Activated T-cell treated with anti-CD3 and anti-CD28 coated beads, Interleukin-2, amount 50 U/mL, for 1 hour (primary cell): ENCODE measurements at places on chromosomes 6 and 20.

DNA sequence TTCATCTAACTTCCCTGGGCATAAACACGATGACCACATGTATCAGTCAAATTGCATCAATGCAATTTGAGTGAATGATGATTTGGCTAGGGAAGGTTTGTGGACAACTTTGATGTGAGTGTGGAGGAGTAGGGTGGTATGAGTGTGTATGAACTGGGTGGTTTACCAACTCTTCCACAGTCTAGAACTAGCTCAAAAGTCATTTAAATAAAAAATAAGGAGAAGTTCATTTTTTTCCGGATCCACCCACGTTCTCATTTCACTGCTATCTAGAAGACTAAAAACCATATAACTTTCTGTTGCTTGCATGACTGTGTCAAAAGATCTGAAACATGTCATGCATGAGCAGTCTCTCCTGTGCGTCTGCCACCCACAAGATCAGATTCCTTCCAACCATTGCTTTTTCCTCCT is 23.6 kb downstream of the SLC35D3 start:
- no peak for DNase-seq

DNA sequence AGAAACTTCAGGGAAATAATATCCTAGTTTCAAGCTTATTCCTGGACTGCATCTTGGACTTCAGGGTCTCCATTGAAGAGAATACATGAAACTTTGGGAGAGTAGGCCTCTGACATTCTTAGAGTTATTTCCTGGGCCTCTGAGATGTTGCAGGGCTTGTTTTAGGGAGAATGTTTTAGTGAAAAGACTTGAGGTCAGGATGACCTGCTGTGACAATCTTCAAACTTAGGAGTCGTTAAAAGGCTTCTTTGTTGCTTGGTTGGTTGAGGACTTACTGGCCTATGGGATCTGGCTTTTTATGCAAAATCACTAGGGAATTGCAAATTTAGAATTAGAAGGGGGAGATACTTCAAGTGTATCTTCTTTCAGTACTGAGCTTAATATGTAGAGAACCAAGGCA is 613.2 kb upstream of the FLRT3 start:
- no peak for DNase-seq

- DNase-seq: no peak
These were observed 3.9 kb upstream of the EDEM2 start for GRCh38 chr20:35150846-35151579.

GRCh38 chr6:109006818-109007217 is 87.8 kb downstream of the SESN1 start:
- no peak for DNase-seq

- DNase-seq: no peak
These were observed 6.4 kb downstream of the FUCA2 start for GRCh38 chr6:143505111-143505510.

- DNase-seq: no peak
These were observed 669 bp upstream of the TMEM30A start for GRCh38 chr6:75285283-75285639.

DNA sequence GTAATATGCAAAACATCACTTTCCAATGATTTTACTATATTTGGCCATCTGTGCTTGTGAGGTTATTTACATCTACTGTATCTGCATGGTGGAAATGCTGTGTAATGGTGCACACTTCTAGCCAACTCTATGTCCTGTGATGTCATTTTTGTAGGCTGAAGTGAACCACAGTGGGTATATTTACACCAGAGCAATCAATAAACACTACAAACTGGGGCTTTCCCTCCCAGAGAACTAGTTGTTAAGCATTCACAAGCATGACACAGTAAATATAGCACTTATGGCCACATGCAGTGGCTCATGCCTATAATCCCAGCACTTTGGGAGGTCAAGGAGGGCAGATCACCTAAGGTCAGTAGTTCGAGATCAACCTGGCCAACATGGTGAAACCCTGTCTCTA is 4.9 kb downstream of the SLC22A2 start:
- no peak for DNase-seq

DNA sequence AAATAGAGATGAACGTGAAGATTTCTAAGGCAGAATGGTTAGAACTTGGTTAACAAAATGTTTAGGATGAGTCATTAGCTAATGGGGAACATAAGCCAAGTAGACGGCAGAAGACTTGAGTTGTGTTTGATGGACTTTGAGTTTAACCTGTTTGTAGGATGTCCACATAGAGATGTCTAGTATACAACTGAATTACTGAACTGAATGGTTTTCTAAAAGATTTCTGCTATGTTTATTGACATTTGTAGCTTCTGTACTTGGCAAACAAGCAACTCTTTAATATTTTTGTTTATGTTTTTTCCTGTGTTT is 54.5 kb upstream of the DYNLRB1 start:
- no peak for DNase-seq

GRCh38 chr6:66662196-66662595 is 955.2 kb upstream of the EYS start:
- DNase-seq: no peak

- DNase-seq: no peak
These were observed 201.0 kb upstream of the EYS start for GRCh38 chr6:65908065-65908464.

DNA sequence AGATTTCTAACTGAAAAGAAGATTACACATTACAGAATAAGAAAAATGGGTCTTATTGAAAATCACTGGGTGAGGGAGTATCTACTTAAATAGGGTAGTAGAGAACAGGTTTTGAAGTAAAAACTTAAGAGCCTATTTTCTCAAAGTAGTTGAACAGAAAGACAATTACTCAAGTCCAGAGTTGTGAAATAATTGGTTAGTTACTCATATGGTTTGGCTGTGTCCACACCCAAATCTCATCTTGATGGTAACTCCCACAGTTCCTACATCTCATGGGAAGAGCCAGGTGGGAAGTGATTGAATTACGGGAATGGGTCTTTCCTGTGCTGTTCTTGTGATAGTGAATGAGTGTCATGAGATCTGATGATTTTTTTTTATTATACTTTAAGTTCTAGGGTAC is 1035.3 kb upstream of the GJE1 start:
- no peak for DNase-seq

- no peak for DNase-seq
These were observed 1380.6 kb upstream of the DEFB115 start for GRCh38 chr20:29876911-29877285.

GRCh38 chr6:45933855-45934254 is 81.8 kb downstream of the CLIC5 start:
- no peak for DNase-seq

- DNase-seq: no peak
These were observed 3.2 kb downstream of the DEFB125 start for GRCh38 chr20:90651-91050.

- no peak for DNase-seq
These were observed 35.5 kb upstream of the ADTRP start for GRCh38 chr6:11814106-11814505.

DNA sequence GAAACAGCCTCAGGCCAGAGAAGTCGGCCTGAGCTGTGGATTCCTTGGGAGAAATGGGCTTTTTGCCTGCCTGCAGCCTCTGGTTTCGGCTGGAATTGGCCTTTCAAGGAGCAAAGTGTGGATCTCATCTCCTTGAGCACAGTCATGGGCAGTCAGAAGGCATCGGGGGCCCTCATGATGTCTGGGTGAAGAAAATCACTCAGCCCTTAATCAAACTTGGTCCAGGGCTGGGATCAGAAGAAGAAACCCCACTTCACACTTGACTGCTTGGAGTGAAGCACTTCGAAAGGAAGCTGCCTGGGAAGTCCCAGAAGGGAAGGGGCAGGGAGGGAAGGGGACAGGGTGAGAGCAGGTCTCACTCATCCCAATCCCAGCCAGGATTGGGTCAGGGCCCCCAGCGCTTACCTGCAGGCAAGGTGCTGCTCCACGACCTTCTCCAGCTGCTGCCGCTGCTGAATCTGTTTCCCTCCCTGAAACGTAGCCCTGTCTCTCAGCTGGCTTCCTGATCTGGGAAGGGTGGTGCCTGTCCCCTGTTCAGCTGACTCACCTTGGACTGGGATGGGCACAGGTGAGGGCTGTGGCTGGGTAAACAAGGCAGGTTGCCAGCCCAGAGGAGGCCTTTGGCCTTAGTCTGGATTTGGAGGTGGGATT is at the start of gene SDCBP2:
SDCBP2 (minus strand) TSS at position 460 of the 651 bp plus-strand sequence. CDS start 8,723 bp downstream, outside the sequence.
- peak; percentile 17 for DNase-seq

- DNase-seq: no peak
These were observed 45.5 kb upstream of the AFDN start for GRCh38 chr6:167781066-167781767.

DNA sequence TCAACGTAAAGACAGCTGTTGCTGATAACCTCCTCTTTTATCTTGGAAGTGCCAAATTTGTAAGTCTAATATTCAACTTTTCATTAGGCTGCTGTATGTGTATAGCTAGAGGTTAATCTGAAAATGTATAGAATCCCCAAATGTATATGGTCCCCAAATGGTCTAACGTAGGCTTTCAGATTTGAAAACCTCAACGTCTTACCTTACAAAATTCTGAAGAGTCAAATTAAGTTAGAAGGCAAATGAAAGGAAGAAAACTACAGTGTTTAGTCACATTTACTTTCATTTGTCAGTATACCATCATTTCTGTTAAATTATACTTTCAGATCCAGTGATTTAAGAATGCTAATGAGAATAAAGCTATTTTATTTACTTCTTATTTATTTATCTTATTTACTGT is 256.9 kb downstream of the ARHGAP18 start:
- DNase-seq: no peak

DNA sequence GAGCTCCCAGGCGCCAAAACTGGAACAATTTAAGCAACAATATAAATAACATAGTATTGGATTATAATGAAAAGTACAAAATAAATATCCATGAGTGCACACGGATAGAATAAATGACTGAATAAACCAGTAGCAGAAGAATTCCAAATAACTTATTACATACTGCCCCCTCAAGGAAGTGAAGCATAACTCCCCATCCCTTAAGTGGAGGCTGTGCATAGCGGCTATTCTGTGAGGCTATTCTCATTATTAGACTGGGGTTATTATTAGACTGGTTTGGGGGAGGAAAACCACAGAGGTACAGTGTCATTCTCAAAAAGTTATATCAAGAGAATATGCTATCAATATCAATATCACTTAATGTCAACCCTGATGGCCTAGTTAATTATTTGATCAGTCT is 94.4 kb upstream of the SIRPA start:
- DNase-seq: no peak

DNA sequence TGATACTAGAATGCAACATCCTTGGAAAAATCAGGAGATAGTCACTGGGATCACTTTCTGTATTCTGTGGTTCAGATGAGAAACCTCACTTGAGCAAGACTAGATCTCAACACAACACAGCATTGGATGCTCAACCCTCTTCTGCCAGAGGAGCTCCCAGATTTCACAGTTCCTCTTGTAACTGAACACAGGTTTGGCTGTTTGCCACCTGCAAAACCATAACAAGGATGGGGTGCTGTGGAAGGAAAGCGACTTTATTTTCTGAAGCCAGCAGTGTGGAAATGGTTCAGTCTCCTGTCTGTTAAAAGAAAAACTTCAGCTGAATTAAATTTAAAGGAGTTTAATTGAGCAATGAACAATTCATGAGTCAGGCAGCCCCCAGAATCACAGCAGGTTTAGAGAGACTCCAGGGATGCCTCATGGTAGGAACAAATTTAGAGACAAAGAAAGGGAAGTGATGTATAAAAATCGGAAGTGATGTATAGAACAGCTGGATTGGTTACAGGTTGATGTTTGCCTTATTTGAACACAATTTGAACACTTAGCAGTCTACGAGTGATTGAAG is 149.9 kb upstream of the UST start:
- DNase-seq: no peak

- no peak for DNase-seq
These were observed 90.0 kb downstream of the PERP start for GRCh38 chr6:138017166-138017757.

DNA sequence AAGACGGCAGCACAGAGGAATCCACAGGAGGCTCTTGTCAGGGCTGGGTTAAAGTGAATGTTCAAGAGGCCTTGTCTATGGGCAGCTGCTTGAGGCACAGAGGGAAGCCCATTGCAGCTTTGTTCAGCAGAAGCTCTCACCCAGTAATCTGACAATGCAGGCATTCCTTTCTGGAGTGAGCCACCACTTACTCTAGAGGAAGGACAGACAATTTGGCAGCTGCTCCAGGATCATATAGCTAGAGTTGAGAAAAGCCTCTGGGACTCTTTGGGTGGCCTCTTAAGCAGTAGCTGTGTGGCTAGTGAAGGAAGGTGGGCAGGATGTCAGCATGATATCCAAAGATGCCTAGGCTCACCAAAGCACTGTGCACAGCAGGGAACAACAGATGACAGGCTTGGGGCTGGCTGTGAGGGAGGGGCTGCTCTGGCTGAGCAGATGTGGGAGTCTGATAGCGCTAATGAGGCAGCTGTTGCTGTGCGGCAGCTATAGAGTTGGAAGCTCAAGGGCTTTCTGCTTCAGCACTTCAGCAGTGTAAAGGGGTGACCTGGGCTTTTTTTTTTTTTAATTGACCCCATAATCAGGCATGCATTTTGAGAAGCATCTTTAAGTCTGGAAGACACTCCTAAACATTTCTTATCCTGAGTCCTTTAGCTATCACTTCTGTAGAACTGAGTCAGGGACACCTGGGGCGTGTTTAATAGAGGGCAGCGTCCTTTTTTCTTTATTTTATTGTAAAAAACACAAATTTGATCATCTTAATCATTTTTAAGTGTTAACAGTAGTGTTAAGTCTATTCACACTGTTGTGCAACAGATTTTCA is 27.2 kb downstream of the CMTR1 start:
- no peak for DNase-seq

DNA sequence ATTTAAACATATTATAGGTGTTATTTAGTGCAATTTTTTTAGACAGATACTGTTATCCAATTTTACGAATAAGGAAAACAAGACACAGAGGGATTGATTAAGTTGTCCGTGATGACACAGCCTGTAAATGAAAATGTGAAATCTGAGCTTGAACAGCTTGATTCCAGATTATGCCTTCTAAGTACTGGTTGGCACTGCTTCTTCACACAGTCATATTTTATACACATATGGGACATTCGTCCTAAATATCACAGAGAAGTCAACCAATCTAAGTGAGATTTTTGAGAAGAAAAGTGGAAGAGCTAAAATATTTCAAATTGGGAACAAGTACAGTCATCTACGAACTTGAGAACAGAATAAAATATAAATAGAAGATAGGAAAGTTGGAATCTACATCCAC is 756.3 kb downstream of the BCKDHB start:
- DNase-seq: no peak

- DNase-seq: no peak
These were observed 864 bp upstream of the PKIG start for GRCh38 chr20:44581515-44581914.

DNA sequence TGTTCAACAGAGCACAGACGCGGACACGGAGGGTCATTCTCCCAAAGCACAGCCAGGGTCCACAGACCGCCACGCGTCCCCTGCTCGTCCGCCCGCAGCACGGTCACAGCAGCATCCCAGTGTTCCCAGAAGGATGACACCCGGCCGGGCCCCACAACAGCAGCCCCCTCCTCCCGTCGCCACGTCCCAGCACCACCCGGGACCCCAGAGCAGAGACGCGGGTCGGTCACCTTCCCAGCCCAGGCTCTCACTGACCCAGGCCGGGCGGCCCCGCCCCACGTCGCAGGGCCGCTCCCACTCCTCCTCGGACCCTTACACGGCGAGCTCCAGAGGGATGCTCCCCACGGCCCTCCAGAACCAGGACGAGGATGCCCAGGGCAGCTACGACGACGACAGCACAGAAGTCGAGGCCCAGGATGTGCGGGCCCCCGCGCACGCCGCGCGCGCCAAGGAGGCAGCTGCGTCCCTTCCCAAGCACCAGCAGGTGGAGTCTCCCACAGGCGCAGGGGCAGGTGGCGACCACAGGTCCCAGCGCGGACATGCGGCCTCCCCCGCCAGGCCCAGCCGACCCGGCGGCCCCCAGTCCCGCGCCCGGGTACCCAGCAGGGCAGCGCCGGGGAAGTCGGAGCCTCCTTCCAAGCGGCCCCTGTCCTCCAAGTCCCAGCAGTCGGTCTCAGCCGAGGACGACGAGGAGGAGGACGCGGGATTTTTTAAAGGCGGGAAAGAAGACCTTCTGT is 64.3 kb downstream of the FNDC1 start:
- no peak for DNase-seq
